ENCODE measurements at places on chromosomes 5 and 9.

GRCh38 chr5:59738024-59738423 is 155.5 kb downstream of the PDE4D start:
- no peak for DNase-seq

DNA sequence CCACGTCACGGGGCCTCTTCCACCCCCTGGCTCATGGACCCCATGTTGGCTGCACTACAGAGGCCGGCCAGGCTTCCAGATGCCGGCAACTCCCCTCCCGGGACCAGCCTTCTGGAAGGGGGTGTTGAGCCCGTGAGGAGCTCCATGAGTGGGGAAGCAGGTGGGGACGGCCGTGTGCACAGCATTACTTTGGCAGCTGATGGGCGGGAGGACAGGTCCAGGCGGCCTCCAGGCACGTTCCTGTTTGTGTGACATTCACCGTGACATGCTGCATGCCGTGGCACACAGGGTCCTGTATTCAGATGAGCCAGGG is 29.1 kb upstream of the ABO start:
- DNase-seq = no peak

DNA sequence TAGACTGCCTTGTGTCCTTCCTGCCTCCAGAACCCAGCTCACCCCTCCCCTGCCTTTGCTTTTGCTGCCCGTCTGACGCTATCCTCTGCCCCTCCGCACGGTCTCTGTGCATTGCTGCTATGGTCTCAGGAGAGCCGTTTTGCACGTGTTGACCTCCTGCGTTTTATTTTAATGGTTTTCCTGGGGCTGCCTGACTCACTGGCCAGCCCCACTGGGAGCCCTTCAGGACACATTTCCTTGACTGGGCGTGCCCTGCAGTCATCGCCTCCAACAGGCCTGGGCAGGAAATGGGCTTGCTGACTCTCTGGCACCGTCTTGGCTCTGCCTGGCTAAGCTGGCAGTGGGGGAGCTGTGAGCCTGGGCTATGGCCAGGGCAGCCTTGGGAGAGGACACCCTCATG is 17.9 kb upstream of the ASS1 start:
- peak; percentile 96 for DNase-seq

DNA sequence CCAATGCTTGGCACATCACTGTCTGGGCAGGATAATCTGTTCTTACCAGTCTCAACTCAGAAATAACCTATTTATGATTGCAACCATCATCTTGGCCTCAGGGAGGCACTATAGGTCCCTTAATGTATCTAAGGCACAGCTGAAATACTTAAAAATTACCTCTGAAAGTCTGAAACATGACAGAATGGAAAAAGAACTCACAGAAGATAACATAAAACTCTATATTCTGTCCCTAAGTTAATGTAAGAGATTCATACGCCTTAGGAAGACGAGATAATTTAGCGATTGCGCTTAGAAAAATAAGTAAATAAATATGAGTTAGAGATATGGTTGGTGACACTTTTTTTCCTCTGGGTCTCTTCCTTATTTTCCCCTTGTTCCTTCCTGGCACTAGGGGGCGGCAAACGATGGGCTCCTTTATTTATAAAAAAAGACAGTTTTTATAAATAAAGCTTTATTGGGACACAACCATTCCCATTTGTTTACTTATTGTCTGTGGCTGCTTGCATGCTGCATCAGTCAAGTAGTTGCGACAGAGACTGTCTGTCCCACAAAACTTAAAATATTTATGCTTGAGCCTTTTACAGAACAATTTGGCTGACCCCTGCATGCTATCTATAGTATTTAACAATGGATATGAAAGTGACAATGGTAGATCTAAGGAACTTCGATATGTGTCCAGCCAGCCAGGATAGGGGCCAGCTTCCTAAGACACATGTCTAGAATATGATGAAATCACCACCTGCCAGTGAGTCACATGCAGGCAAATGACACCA is 79.6 kb downstream of the PDE4D start:
- DNase-seq = peak; percentile 79

- no peak for DNase-seq
Measured at GRCh38 chr5:14009575-14009974, 65.1 kb upstream of the DNAH5 start.

GRCh38 chr5:173324115-173325001 is 3.9 kb downstream of the STC2 start:
- no peak for DNase-seq

DNA sequence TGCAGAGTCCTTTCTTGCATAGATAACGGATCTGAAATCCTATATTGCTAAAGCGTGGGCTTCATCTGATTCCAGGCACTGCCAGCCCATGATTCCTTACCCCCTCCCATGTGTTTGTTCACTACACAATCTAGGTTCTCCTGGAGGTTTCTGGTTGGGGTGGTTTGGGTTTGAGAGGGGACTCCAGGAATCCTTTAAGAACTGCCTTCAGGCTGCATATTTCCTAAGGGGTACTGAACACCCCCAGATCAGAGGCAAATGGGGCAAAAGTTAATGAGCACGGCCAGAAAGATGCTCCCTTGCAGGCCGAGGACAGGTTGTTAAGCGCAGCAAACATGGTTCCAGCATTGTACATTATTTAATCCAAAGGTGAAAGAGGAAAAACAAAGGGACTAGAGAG is 9.9 kb downstream of the NR2F1 start:
- DNase-seq = no peak

DNA sequence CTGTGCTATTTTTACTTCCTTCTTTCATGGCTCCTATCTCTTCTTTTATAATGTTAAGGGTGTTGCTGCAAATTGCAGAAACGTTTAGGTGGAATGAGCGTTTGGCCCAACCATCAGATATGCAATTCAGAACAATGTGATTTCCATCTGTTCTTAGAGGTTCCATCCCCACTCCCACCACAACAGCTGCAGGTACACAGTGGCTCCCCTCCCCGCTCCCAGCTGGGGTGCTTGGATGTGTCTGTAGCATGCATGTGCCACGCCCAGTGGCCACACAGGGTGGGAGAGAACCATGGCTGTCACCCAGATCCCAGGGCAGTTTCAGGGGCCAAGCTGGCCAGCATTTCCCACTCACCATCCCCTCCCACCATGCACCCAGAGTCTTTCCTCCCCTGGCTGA is 62.2 kb downstream of the ACTL7B start:
- DNase-seq = no peak

GRCh38 chr9:81073821-81074220 is 615.5 kb downstream of the TLE1 start:
- DNase-seq = no peak

DNA sequence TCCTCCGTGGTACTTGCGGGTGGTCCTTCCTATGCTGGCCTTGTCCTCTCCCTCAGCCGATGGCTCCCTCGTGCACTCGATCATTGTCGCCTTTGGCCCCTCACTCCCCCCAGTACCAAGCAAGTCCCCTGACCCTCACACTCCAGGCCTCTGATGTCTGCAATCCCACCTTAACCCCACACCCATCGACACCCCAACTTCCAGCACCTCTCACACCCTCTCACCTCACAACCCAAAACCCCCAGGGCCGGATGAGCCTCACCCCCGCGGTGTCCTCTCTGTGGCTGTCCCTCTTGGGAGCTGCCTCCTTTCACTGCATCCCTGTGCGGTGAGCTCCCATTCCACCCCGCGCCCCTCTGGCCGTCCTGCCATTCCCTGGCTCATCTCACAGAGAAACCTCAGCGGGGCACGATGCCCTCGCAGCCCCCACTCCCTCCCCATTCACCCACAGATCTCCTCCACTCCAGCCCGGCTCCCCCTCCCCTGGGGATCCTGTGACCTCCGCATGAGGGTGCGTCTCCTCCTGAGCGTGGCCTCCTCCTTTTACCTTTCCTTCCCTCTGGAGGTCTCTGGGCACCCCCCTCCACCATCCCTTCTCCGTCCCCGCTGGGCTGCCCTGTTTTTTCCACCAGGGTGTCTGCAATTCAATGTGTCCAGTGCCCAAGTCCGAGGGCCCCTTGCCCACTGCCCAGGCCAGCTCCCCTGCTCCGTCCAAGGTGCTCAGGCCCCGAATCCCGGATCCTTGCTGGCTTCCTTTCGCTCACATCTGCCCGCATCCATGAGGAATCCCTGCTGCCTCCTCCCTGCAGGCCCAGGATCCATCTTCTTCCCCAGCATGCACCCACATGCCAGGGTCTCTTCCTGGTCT is 15.8 kb upstream of the RNU6ATAC start:
- DNase-seq = no peak

- no peak for DNase-seq
Measured at GRCh38 chr9:114602620-114603019, 8.5 kb upstream of the TMEM268 start.

DNA sequence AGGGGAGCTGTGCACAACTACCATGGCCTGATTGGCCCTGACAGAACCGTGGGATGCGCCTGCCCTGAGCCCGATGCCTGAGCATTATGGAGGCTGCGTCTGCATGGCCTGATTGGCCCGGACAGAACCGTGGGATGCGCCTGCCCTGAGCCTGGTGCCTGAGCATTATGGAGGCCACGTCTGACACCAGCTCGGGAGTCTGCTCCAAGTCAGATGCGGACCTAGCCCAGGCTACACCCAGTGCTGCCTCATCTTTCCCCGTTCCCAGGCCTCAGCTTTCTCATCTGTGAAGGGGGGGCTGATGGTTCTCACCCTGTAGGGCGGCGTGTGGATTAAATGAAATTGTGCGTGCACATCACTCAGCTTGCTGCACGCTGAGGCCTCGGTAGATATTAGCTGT is 7.3 kb downstream of the CEP72 start:
- DNase-seq = no peak

DNA sequence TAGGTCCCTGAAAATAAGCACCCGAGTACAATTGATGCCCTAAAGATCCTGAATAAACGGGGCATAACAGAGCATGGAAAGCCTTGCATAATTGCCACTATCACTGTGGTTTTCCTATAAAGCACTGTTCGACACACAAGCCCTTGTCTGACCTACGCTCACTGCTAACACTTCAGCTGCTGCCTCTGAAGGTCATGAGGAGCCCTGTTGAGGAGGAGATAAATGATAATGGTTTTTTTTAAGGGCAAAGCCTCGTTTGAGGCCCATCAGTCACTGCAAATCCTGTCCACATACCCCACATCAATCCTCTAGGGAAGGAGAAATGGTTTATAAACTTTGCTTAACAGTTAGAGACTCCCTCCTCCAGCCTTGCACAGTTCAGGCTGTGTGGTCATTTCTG is 35.1 kb downstream of the GABBR2 start:
- no peak for DNase-seq

DNA sequence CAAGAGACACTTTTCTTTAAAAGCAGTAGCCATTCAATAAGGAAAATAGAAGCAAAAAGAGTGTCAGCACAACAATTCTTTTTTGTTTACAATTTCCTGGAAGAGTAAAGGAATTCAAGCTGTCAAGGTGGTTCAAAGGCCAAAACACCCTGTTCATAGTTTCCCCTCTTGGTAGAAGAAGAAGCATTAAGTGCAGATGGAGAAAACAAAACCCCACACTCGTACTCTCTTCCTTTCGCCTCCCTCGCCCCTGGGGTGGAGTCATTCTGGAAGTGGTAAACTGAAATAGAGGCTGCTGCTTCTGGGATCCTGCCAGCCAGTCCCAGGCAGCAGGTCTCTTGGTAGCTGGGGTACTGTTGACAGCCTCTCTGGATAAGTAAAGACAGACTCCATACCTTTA is 105.0 kb downstream of the ANKRD55 start:
- DNase-seq = no peak

- DNase-seq = peak; percentile 7
Measured at GRCh38 chr9:87498046-87498810, 561 bp downstream of the DAPK1 start.

DNA sequence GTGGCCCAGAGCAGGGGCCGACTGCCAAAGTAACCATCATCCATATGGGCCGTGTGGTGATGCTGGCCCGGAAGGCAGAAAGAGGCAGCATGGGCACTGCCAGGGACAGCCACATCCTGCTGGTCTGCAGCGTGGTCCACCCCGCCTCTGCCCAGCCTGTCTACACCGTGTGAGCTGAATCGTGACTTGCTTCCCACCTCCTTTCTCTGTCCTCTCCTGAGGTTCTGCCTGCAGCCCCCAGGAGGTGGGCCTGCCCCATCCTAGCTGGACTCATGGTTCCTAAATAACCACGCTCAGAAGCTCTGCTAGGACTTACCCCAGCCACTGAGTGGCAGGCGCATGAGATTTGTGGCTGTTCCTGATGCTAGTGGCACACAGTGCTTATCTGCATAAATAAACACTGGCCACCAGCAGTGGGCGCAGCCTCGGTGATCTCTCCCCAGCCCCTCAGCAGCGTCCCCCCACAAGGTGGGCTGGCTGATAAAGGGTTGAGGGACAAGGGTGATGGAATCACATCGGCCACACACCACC is 22.6 kb upstream of the SUSD3 start:
- DNase-seq = no peak

GRCh38 chr9:124420991-124421543 is 5.8 kb upstream of the PSMB7 start:
- no peak for DNase-seq

GRCh38 chr9:86876621-86877196 is 70.6 kb downstream of the GAS1 start:
- no peak for DNase-seq

- DNase-seq = peak; percentile 43
Measured at GRCh38 chr9:69149321-69149807, 24.7 kb upstream of the TJP2 start.

DNA sequence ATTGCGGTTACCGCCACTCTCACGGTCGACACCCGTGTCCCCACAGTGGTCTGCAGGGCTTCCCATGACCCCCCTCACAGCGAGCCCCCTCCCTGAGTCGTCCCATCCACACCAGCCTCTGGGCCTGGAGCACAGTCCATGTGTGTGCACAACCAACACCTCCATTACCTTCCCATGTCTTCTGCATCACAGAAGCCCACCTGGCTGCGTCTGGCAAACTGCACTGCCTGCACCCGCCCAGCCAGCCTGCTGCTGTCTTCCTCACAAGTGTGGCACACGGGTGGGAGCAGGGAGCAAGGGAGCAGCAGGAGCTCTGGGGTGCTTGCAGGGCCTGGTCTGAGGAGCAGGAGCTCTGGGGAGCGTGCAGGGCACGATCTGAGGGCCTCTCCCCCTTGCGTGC is 415.3 kb upstream of the IRX4 start:
- DNase-seq = no peak

DNA sequence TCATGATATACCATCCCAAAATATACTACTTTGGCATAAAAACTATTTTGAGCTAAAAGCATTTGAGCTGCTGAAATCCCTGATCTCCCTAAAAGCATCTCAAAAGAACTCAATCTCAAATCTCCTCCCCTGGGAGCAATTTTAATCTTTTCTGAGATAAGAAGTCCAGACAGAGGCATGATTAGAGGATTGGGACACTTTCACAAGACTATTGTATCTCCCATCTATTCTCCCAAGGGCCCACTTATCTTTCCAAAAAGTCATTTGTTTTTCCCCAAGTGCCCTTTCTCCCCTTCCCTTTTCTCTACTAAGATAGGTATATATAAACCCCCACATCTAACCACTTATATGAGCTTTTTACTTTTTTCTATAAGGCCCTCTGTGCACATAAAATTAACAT is 79.7 kb downstream of the ALDH7A1 start:
- no peak for DNase-seq

DNA sequence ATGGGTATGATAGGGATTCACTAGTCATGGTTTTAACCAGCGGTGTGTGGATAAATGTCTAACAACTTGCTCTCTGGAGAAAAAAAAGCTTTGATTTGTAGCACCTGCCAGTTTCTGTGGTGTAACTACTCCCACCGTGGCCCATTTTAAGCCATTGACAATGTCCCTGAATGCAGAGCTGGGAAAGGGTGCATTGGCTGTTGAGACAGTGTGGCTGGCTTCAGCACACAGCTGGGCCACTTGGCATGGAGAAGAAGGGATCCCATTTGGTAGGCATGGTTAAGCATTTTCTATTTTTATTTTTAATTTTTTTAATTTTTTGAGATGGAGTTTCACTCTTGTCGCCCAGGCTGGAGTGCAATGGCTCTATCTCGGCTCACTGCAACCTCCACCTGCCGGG is 31.5 kb upstream of the SYNPO start:
- DNase-seq = no peak
